Activated CD4-positive, alpha-beta T cell treated with anti-CD3 and anti-CD28 coated beads, Interleukin-2, Interleukin-6, amounts not matched to agents 100 ng/mL and 50 ng/mL, durations not matched to agents 16 hours and 8 hours (primary cell): ENCODE measurements at places on chromosomes 5 and 9.

GRCh38 chr9:84170521-84171141 lies 169.9 kb downstream of the SLC28A3 start:
- no peak for DNase-seq

- DNase-seq, result no peak
These were observed 36.9 kb upstream of the SMIM23 start for GRCh38 chr5:171748720-171749119.

DNA sequence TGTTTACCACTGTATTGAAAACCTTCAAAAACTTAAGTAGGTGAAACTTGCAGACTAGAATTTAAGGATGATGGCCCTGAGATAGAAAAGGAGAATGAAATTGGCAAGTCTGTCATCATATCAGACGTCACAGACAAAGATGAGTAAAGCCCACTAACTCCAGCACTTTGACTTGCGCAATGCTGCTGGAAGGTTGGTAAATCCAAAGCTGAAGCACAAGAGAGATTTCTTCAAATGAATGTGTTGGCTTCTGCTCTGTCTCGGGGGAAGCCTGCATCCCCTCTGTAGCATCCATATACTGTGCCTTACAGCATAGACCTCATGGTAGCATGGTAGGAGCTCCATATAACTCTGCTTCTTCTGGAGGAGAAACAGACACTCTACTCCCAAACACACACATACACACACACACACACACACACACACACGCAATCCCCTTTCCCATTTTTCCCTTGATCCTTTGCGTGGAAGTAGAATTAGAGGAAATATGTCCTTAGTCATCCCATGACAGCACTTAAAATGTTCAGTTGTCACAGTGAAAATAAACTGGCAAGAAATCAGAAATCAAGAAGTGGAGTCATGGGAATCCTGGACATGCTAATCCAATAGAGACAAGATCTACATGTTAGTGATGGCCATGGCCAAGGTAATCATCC lies 241.5 kb downstream of the NR3C1 start:
- DNase-seq, result no peak

- no peak for DNase-seq
These were observed 163.4 kb upstream of the FSTL4 start for GRCh38 chr5:133775584-133776304.

DNA sequence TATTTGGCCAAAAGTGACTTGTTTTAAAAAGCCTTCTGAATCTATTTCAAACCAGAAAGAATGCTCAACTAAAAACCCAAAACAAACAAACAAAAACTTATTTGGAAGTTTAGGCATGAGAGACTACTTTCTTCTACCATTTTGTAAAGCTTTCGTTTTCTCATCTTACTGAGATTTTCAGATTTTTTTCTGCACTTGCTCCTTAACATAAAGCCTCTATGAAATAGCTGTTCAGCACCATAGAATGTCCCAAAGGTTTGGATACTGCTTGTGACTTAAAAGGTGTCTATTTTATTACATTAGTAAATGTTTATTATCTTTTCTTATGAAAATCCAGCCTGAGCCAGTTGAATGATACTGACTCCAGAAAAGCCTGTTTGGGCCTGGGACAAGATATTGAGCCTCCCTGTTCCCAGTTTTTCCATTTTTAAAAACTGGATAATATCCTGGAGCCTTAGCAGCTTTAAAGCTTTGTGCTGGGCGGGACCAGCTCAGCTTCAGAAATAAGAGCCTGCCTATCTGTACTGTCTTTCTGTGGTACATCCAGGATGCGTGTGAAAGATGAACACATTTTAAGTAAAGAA lies 292.6 kb downstream of the ZSWIM6 start:
- no peak for DNase-seq

- no peak for DNase-seq
These were observed 1037.0 kb downstream of the NR2F1-AS1 start for GRCh38 chr5:92544036-92544435.

GRCh38 chr9:116395699-116396037 lies 242.1 kb downstream of the PAPPA start:
- no peak for DNase-seq

DNA sequence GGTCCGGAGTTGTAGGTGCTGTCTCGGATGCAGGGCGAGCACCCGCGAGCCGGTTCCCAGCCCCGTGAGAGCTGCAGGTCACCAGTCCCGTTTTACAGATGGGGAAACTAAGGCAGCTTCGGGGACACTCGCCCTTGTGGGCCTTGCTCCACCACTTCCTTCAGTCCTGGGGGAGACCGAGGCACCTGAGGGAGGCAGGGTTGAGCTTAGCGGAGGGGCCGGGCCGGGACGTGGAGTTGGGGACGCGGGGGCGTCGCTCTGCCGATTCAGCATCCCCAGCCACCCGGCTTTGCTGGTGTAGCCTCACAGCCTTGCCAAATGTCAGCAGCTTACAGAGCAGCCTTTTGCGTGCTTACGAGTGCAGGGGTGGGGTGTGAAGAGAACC lies 530 bp downstream of the BBLN start:
- peak; percentile 52 for DNase-seq

- DNase-seq, result no peak
These were observed 78.4 kb downstream of the NDFIP1 start for GRCh38 chr5:142186857-142187594.

DNA sequence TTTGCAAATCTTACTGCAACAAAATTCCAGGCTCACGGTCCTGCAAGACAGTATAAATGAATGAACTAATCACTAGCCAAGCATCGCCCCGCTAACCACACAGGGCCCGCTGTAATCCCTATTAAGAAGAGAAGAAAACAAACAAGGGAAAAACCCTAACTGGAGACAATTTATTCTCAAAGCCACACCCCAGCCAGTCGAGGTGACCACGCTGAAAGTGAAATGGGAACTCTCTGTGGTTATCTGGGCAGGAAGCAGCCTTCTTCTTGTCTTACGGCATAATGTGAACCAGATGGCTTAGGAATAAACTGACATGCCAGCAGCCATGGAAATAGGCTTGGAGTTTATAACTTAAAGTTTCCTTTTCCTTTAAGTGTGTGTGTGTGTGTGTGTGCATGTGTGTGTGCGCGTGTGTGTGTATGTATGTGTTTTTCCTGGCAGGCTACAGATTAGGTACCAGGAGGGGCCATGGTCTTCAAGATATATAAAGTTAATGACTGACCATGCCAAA lies 120.2 kb downstream of the SEMA6A start:
- DNase-seq, result peak; percentile 11

- no peak for DNase-seq
These were observed 212.0 kb downstream of the SREK1 start for GRCh38 chr5:66356011-66356565.

DNA sequence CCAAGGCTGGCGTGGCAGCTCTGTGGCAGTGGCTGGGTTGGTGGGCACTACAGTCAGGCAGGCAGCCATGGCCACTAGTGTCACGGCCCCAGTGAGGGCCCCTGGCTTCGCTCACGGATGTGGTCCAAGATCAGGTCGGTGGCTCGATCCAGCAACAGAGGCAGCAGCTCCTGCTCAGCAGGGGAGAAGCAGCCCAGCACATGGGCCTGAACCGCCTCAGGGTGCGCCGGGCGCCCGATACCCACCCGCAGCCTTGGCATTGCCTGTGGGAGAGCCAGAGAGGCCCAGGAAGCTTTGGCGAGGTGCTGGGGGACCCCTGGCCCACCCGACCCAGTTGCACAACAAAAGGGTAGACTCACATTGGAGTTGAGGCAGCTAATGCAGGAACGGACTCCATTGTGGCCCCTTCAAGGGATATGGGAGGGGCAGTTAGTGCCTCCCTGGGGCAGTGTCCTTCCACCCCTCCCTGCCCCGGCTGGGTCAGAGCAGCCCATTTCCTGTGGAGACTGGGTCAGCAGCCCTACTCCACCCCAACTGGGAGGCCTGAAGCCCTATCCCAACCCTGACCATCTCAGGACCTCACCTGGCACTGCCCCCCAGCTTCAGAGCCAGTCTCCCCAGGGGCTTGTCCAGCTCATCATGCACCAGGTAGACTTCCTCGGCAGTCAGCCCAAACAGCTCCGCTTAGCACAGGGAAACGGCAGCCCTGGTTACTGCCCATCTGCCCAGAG lies 1.3 kb downstream of the PTRH1 start:
- DNase-seq, result no peak

DNA sequence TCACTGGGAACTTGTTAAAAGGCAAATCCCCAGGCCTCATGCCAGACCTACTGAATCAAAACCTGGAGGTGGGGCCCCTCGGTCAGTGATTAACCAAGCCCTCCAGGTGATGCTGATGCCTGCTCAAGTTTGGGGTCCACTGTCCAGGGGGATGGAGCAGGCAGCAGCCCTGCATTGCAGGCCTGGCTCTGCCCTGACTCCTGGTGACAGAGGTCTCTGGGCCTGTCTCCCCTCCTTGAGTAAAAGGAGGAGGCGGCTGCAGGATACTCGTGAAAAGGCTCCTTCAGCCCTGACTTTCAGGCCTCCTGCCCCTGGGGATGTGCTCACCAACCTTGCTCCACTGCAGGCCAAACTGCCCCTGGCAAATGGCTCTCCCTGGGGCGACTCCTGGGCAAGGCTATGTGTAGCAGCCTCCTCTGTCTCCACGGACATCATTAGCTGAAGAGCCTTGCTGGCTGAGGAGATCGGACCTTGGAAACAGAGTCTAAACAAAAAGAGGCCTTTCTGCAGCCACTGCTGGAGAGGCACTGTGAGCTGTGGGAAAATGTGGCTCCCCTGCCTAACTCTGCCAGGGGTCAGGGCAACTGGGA lies 134.8 kb upstream of the ALDH1B1 start:
- DNase-seq, result no peak

GRCh38 chr5:139980765-139981164 lies 62.3 kb downstream of the NRG2 start:
- DNase-seq, result no peak

DNA sequence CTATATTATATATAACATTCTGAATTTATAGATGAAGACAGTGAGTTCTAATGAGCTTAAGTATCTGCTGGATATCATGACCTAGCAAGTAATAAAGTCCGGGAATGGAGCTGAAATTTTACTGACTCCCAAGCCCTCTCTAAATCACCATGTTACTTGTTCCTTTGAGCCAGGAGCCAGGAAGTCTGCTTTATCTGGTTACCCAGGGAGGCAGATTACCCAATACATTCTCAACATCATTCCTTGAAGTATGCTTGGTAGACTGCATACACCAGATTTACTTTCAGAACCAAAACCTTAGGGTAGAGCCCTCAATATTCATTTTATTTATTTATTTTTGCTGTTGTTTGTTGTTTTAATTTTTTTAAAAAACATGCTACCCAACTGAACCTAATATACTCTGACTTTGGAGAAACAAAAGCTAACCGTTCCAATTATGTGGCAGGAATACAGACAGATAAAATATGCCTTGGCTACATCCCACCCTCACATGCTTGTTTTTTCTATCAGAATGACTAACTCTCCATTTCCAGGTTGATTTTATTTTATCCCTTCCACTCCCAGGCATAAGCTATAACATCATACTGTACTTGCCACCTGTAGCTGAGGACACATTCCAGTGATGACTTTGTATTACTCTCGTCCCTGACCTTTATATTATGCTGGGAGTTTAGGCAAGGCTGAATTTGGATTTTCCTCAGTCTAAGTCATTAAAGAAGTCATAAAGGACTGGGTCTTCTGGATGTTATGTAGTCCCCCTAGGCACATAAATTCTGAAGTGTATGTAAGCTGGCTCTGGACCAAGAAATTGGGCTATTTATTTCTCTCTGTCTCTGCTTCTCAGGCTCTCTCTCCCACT lies 82.0 kb downstream of the YIPF5 start:
- DNase-seq, result no peak

GRCh38 chr5:77015938-77016569 lies 14.2 kb upstream of the AGGF1 start:
- DNase-seq, result peak; percentile 36

- DNase-seq, result no peak
These were observed 226.6 kb upstream of the PPP1R2B start for GRCh38 chr5:156623381-156624040.

DNA sequence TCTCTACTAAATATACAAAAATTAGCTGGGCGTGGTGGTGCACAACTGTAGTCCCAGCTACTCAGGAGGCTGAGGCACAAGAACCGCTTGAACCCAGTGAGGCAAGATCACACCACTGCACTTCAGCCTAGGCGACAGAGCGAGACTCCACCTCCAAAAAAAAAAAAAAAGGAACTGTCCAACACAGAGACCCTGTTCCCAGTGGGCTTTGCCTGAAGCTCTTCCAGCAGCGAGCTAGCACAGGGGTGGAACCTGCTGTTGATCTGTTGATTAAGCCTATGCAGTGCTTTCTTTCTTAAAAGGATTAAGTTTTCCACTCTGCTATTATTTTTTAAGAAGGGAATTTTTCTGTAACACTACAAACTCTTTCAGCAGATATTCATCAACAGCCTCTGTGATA lies 171.0 kb upstream of the TUT7 start:
- DNase-seq, result no peak

DNA sequence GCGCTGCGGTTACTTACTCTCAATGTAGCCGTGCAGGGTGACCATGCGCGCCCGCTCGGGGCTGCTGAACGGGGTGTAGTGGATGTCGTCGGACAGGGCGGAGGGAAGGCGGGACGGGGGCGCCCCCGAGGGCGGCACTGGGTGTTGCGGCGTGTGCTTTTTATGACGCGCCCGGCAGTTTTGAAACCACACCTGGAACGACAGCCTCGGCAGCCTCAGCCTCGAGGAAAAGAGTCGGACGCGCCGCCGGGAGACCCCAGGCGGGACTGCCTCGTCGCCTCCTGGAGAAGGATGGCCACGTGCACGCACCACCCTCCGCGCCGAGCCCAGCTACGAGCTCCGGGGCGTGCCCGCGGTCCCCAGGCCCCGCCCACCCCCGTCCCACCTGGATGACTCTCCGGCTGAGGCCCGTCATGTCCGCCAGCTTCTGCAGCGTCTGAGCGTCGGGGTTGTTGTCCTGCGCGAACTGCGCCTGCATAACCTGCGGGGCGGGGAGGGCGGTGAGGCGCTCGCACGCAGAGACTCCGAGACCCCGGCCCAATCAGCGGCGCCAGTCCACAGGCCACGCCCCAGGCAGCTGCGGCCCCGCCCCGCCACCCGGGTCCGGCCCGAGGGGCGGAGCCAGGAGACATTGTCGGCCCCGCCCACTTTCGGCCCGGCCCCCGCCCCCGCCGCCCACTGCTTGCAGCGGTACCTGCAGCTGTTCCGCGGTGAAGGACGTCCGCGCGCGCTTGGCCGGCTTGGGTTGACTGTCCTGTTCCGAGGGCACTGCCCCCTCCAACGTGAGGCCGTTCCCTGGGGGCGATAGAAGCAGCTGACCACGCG lies 15.0 kb downstream of the LHX6 start:
- peak; percentile 67 for DNase-seq

- DNase-seq, result no peak
These were observed 202.8 kb downstream of the DMRTA1 start for GRCh38 chr9:22649384-22649783.
